ENCODE measurements at places on chromosomes 5 and 9.
A peak's percentile ranks its signal among the peaks of the same experiment; 100 is the strongest.

- no peak for DNase-seq
Observed at GRCh38 chr5:177111720-177112394, 21.7 kb upstream of the NSD1 start.

DNA sequence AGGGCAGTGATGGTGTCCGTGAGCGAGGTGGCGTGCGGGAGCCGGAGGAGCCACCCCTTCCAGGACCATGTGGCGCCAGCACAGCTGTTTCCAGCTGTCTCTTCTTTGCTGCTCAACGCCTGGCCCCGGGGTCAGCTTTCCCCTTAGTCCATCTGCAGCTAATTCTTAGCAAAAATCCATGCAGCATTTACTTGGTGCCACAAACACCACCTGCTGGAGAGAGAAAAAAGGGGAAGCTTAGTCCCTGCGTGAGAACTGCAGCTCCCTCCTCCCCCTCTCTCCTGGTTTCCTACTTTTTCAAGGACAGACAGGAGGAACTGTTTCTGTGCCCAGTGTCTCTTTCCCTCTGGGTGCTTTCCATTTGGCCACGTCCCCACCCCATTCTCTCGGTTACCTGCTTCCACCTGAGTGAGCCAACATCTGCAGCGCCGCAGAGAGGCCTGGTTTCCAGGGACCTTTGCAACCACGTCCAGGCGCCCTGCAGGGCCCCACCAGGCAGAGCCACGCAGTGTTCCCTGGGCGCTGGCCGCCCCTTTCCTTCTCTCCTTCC lies 3.4 kb downstream of the SLC6A19 start:
- no peak for DNase-seq

- DNase-seq, result peak; percentile 93
Observed at GRCh38 chr9:128552153-128552743, at the start of gene SPTAN1. Gene SPTAN1, plus strand, starts transcription at chr9:128552587. Its CDS starts 14,154 bp downstream, at chr9:128566741.

- peak; percentile 75 for DNase-seq
Observed at GRCh38 chr9:93098236-93098946, 2.4 kb downstream of the CARD19 start.

- DNase-seq, result peak; percentile 34
Observed at GRCh38 chr9:92740446-92740961, 24.1 kb downstream of the BICD2 start.

- no peak for DNase-seq
Observed at GRCh38 chr5:74286734-74287695, 353.5 kb downstream of the ENC1 start.

GRCh38 chr9:110714314-110714713 lies 45.7 kb downstream of the MUSK start:
- DNase-seq, result no peak

GRCh38 chr5:151686674-151687407 lies at the start of gene SPARC:
Gene SPARC, minus strand, starts transcription at chr5:151686915. Its CDS starts 10,727 bp downstream, at chr5:151676188.
- peak; percentile 96 for DNase-seq

DNA sequence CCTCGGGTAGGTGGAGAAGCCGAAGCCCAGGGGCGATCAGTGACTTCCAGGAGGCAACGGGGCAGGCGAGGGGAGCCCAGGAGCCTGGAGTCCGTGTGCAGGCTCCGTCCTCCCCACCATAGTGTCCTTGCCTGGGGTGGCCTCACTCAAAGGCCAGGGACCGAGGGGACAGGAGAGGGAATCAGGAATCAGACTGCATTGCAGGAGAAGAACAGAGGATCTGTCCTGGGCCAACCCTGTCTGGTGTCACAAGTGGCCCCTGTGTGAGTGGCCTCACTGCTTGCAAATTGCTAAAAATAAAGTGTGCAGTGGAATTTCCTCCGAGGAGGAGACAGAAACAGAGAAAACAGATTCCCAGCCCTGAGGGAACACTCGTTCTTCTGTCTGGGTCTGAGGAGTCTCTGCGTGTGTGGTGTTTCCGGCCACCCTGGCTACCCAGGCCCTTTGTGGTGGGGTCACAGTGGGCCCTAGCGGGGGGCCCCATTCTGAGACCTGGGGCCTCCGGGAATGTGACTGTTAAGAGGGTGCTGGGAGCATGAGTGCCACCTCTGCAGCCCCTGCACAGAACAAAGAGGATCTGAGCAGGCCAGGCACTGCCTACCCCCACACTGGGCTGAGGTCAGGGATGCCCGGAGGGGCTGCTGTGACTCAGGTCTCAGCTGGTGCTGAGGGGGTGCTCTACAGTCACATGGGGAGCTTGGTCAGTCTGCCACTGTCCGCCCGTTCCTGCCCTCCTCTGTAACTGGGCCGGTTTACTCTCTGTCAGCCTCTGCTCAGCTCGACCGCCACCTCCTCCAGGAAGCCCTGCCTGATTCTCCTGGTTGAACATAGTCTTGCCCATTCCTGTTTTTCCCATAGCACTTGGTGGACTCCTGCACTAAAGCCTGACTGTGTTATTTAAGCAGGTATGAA lies 7.4 kb downstream of the TRAF1 start:
- DNase-seq, result no peak

- no peak for DNase-seq
Observed at GRCh38 chr9:93037476-93037971, 21.0 kb upstream of the SUSD3 start.

DNA sequence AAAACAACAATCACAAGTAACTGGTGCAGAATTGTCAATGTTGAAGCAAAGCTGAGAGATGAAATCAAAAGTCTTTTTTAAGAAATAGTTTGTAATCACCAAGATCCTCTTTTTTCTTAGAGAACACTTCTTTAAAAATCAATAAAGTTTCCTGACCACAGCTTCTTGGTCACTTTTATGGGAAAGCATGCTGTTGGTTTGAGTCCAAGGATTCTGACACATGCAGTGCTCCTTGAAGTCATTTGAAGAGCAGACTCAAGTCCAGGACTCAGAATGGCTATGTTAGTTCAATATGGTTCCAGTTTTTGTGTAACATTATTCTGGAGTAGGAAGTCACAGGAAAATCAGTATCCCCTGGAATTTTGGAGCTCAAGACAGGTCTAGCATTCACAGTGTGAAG lies 480.6 kb downstream of the NR2F1-AS1 start:
- DNase-seq, result no peak

- no peak for DNase-seq
Observed at GRCh38 chr9:72424131-72424530, 59.1 kb upstream of the ZFAND5 start.

DNA sequence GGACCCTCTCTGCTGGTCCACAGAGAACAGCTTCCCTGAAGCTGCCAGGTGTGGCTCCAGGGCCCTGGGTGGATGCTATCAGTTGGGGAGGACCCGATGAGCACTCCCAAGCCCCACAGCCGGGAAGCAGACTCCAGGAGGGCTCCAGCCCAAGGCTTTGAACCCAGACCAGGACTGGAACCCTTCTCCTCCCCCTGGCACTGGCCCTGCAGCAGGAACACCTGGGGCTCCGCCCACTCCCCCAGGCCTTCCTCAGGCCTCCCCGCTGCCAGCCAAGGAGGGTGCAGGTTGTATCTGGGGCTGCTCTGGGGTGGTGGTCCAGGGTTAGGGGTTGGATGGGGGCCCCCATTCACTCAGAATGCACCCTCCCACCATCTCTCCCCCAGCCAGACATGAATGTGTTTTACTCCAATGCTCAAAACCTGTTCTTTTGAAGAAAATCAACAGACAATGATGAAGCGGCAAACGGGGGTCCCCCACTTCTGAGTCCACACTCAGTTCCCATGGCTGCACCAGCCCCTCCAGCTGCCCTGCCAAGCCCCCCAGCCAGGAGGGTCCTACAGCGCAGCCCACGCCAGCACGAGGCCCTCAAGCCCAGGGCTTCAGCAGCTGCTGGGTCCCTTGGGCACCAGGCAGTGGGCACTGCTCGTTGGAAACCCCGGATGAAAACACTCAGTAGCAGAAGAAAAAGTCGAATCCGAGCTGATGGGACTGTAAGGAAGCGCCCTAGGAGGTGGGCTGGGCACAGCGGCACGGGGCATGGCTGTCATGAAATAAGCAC lies 23.2 kb downstream of the CCDC187 start:
- DNase-seq, result no peak

GRCh38 chr5:77867194-77867691 lies 91.1 kb upstream of the TBCA start:
- DNase-seq, result no peak

GRCh38 chr5:135376961-135377624 lies 21.9 kb downstream of the MACROH2A1 start:
- DNase-seq, result no peak

GRCh38 chr9:121393318-121393717 lies 23.3 kb upstream of the STOM start:
- no peak for DNase-seq

DNA sequence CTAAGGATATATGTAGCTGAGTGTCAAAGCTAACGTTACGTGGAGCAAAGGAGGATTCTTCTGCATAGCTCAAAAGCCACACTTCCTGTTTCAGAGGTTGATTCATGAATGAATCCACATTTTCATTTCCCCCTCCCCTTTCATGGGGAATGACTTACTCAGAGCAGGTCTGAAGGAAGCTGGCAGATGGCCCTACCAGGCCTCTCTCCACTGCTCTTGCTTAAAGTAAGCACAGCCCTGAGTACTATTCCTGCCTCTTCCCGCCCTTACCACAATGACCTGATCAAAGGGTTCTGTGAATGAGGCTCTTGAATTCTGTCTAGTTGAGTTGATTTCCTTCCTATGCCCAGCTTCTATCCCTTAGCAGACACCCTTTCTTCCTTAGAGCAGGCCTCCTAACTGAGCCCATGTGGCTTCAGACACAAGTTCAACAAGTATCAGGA lies 6.3 kb downstream of the IGIP start:
- no peak for DNase-seq

DNA sequence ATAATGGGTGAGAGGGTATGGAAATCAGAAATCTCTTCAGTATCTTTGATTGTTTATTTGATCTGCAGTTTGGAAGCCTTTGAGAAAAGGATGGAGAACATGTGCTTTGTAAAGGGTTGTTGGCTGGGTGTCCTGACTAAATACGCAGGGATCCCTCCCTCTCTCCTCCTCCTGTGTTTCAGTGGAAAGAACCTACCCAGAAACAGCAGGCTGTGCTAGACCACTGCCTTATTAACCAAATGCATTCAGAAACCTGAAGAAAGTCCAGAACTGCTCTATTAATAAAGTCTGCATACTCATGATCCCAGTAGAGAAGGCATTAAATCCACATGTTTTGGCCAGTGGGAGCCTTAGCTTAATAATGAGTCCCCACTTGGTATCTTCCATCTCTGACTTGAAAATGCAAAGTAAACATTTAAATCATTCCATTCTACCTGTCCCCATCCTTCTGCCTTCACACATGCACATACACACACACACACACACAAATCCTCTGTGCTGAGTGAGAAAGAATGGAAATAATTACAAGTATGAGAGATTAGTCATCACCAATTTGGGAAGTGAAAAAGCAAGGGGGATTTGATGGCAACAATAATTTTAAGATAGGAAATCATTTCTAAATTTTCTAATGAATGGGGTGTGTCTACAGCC lies 10.0 kb upstream of the LECT2 start:
- no peak for DNase-seq

DNA sequence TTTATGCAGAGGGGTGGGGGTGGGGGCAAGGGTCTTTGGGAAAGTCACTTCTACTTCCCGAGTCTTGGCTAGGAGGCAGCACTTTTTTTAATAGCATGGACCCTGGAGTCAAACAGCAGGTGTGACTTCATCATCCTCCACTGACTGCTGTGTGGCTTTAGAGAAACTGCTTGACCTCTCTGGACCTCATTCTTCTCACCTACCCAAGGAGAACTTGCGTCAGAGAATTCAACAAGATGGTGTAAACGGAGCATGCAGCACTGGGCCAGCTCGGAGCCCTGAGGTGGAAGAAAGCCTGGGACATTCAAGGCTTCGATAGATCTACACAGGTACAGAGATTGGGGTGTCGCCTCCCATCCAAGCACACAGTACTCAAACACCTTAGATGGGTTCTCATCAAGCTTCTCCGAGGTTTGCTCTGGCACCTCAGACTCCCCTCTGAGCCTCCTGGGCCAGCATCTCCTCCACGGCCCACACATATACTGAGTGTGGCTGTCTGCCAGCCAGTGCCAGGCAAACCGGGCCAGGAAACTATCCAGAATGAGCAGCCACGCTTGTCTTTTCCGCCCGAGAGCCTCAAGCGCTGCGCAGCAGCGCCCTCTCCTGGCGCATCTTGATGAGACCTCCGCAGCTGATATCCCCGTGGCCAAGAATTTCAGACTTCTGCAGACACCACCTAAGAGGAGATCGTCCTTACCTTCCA lies 4.6 kb upstream of the SLC25A48 start:
- DNase-seq, result peak; percentile 72

DNA sequence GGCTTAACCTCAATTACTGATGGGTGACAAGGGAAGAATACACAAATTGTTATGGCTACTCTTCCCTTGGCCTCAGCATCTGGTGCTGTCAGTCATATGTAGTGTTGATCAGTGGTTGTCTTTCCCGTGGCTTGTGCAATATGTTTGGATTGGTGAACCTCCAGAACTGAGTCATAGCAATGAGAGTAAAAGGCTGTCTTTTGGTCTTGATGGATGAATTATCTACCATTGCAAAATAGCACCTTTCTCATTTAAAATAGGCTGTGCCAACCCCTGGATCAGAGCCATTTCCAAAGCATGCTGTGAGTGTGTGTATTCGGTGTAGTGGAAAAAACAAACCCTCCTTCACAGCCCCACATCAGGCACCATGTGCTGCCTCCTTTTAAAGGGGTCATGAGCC lies 14.6 kb upstream of the F2R start:
- DNase-seq, result no peak

DNA sequence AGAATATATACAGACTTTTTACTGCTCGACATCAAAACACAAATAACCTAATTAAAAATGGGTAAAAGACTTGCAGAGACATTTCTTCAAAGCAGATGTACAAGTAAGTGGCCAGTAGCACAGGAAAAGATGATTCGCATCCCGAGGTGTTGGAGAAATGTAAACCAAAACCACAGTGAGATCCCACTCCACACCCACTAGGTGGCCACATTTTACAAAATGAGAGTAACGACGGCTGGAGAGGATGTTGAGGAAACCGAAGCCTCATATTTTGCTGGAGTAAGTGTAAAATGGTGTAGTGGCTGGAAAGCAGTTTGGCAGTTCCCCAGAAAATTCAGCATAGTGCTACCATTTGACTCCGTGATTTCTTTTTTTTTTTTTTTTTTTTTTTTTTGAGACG lies 21.3 kb upstream of the GBGT1 start:
- DNase-seq, result no peak

DNA sequence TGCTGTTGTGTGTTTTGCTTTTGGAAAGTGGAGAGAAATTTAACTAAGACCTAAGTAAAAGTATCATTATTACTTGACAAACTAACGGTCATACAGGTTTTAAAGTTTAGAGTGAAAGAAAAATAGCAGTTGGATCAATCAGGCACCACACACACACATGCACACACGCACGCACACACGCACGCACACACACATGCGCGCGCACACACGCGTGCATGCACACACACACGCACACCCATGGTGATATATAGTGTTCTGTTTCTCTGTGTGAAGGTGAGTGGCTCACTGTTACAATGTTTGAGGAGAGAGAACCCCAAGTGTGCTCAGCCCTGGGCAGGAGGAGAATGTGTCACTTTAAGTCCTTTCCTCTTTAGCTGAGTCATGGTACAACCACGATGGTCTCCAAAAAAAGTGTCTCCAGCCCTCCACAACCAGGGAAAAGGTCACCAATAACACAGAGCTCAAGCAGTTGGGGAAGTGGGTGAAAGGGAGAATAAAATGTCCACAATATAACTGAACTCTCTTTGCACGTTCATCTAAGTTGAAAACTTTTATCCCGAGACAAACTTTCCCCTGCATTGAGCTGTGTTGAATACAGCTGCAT lies 3.2 kb downstream of the ZNF366 start:
- DNase-seq, result no peak

GRCh38 chr5:98934546-98934945 lies 5.7 kb upstream of the CHD1 start:
- DNase-seq, result no peak
